Right lobe of liver (tissue), 6 donors: ENCODE measurements at places on chromosomes 2 and 18. TPM values are rescaled to one million over a fixed set of nuclear protein-coding genes. Genes with fewer than 3 reads are reported as not detected.

TRIM43 gene
- total RNA-seq = not detected

ACMSD gene
- total RNA-seq = 38.3 TPM

SP100 gene
- total RNA-seq = 41.6 TPM

SNTG2 gene
- not detected for total RNA-seq

PTPRN gene
- total RNA-seq = not detected

PJVK gene
- total RNA-seq = 1.4 TPM

EFEMP1 gene
- 3.0 TPM for total RNA-seq

CCBE1 gene
- total RNA-seq = 3.1 TPM

BUB1 gene
- total RNA-seq = 0.60 TPM

ATG4B gene
- total RNA-seq = 34.1 TPM

DNA sequence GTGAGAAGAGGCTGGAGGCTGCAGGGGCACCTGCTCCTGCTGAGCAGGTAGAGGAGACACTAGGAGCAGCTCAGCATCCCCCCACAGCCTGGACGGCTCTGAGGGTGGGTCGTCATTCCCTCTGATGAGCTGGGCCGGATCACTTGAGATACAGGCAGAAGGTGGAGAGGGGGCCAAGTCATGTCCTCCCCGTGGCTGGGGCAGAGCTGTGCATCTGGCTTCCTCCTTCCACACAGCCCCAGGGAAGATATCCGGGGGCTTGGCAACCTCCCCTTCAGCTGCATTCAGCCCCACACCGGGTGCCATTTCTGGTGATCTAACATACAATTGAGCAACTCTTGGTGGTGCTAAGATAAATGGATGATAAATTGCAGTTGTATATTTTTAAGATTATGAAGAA, 236.9 kb downstream of the LDLRAD4 start:
- DNase-seq = no peak

DNA sequence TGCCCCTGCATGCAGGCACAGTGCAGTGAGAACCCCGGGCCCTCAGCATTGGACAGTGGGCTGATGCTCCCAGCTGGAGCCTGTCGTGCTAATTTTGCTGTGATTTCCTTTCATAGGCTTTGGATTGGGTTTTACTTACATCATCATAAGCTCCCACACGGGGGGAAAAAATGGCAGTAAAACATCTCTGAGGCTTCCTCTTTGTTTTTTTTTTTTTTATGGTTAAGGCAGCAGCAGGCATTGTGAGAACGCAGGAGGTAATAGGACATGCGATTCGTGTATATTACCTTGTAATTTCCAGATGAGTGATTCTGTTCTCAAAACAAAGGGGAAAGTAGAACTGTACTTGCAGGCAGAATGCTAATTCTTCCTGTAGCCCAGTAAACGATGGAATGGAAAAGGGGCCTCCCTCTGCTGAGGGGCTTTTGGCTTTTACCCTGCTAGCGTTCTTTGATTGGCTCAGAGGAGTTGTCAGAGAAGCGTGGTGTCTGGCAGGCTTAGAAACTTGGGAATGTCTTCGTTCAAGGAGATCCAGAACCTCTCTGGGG, 89.7 kb downstream of the NPAS2 start:
- no peak for DNase-seq

DNA sequence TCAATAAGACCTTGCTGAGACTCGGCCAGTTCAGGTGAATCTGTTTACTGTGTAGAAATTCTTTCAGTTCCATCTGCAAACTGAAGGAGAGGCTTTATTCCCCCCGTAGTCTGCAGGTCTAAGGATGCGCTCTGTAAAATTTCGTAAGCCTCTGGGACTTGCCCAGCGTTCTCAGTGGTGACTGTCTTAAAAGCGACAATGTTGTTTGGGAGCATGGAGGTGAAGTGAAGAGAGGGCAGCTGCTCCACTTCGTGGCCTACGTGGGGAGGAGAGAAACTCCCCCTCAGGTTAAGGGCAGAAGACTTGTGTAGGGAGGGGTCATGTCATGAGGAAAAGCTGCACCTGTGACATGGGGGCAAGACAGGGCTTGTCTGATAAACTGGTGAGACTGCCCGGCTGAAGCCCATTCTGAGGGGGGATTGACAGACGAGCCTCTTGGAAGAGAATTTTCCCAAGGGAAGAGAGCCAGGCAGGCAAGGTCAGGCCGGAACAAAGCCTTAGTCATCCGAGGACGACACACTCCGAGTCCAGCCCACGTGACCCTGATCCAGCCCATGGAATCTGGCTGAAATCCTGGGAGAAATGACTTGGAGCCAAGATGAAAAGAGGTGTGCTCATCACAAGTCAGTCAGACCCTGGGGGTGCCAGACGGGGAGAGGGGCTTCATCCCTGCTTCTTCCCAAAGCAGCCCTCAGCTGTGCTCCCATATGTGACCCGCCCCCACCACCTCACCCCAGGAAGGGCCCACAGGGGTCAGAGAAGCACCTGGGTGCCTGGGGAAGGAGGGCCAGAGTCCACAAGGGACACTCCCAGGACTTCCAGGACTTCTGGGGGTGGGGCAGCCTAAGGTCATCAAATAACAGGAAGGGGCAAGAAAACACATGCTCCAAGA, 88.5 kb upstream of the SH3BP4 start:
- DNase-seq = peak; percentile 79

DNA sequence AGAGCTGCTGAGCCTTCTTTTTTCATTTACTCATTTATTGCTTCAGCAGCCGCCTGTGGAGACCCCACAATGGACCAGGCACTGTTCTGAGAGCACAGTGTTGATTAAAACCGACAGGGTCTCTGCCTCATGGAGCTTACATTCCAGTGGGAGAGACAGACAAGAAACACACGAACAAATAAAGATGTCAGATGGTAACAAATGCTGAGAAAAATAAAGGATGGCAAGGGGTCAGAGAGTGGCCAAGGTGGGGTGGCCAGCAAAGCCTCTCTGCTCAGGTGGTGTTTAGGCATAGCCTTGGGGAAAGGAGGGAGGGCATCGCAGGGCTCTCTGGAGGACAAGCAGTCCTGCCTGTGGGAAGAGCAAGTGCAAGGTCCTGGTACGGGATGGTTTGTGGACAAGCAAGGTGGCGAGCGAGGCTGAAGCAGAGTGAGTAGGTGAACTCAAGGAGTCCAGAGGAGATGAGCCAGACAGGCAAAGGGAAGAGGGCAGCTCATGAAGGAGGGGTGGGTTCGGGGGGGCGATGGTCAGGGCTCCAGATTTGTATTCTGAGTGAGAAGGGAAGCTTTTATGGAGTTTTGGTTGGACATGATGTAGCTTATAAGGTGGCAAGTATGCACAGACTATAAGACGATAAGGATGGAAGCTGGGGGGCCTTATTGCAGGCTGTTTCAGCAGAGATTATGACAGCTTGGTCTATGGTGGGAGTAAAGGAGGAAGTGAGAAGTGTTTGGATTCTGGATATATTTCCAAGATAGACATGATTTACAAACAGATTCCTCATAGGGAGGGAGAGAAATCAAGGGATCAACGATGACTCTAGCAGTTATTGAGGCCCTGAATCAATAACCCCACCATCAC, 8.8 kb upstream of the ITGB6 start:
- no peak for DNase-seq

- DNase-seq = no peak
Observed at GRCh38 chr18:75207310-75208154, 1.4 kb downstream of the PTGR3 start.

DNA sequence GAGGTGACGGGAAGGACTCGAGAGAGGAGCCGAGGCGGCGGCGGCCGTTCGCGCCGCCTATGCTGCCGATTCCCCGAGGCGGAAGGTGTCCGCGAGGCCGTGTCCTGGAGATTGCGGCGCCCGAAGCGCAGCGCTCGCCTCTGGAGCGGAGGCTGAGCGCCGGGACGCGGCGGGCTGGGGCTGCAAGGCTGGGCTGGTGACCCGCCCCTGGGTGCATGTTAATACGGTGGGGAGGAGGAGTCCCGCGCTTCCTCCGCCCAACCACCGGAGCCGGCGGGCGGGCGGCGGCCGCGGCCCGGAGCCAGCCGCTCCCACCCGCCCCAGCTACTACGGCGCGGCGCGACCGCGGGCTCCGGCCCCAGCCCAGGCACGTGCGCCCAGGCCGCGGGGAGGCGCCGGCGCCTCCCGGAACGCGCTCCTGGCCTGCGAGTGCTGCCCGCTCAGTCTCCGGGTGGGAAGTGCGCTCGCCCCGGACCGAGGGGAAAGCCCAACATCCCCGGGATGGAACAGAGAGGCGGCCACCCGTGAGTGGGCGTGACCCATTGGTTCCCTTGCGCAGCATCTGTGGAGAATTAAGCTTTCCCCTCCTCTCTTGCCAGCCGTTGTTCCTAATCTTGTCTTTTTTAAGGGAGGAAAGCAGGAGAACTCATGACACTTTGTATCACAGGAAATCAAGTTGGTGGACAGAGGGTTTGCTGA, at the start of gene DLGAP1:
DLGAP1 (minus strand) TSS at position 195 of the 699 bp plus-strand sequence.
- peak; percentile 41 for DNase-seq

DNA sequence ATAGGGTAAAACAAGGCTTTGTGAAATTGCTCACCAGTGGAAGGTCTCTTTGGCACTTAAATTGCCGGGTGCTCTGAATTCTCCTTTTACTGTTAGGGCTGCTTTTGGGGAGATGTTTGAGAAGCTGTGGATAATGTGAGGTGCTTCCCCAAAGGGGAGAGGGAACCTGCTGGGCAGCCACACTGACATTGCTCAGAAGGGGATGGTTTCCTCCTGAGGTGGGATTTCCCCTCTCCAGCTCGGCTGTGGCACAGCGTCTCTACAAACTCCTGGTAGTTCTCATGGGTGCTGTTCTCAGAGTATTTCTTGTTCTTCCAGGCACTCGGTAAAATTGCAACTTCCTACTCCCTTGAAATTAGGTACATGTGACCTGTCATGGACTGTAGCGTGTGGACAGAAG, 124.2 kb downstream of the LPIN1 start:
- no peak for DNase-seq

GRCh38 chr2:95552911-95553310, 38.9 kb upstream of the TRIM43 start:
- peak; percentile 52 for DNase-seq

GRCh38 chr2:190785334-190785733, 95.3 kb upstream of the GLS start:
- no peak for DNase-seq

GRCh38 chr2:177400337-177400923, 7.9 kb downstream of the AGPS start:
- no peak for DNase-seq

GRCh38 chr2:232235716-232236115, 142.8 kb upstream of the ALPP start:
- no peak for DNase-seq

- no peak for DNase-seq
Observed at GRCh38 chr2:38794235-38794946, 16.4 kb downstream of the GEMIN6 start.

DNA sequence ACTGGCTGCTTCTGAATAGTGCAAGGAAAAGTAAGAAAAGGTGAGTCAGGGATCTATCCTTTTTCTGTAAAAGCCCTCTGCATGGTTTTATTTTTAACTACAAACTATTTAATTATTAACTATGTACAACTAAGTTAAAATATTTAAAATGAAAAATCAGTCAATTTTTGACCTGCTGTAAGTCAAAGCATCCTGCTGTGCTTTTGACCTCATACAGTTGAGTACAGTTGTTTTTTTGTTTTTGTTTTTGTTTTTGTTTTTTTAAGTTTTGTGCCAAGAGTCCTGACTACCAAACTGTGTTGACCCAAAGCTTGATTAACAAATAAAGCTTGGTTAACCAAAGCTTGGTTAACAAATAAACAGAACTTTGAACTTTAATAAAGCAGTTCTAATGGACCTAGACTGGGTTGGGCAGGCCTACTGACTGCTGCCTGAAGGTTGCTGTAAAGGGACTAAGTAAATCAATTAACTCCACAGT, at the start of gene ACMSD:
ACMSD (plus strand) TSS at position 474 of the 478 bp plus-strand sequence. CDS start 67 bp downstream, outside the sequence.
- peak; percentile 39 for DNase-seq

- no peak for DNase-seq
Observed at GRCh38 chr2:57776916-57777315, 269.7 kb upstream of the VRK2 start.

DNA sequence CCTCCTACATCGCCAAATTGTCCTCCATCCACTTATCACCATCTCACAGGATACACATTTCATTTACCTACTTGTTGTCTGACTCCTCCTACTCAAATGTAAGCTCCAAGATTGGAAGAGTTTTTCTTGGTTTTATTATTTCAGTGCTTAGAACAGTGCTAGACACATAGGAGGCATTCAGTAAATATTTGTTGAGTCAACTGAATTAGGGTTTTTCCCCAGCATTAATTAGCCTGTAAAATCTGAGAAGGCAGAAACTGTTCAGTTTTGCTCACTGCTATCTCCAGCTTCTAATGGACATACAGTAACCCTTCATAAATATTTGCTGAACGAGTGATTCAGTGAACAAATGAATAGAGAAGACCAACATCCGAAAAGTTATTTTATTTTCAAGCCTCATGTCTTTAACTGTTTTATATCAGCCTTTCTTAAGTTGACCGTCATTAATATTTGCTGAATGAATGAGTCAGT, 800 bp downstream of the TTC21B start:
- DNase-seq = no peak

DNA sequence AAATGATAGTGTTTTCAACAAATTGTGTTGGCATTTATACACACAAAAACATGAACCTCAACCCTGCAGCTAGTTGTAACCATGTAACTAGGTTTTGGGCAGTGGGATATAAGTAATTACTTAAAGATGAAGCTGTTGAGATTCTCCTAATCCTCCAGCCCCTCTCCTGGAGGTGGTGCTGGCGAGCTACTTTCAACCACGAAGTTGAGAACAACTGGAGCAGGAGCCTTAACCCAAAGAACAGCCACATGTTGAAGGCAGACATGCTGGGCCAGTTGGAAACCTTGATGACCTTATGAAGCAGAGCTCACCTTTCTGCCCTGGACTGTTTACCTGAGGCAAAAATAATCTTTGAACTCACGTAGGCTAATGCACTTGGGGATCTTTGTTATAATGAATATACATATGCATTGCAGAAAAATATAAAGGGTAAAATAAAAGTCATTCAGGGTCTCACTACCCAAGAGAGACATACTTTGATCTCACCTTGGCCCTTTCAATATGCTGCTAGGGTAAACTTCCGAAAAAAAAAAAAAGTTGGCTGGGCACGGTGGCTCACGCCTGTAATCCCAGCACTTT, 89.6 kb upstream of the NPAS2 start:
- DNase-seq = peak; percentile 74

DNA sequence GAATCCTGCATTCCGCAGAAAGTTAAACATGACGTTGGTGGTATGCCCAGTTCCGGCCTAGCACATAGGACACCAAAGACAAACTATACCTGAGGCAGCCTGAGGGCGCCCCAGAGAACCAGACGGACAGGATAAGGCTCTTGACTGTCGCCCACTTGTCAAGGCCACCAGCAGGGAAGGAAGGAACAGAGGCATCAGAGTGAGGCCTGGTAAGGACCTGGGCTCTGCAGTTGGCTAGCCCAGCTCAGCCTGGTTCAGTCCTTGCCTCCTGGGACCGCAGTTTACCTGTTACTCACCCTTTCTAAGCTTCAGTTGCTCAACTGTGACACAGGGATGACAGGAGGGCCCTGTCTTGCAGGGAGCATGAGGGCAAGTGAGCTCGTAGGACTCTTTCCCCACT, 82.1 kb downstream of the ACTR2 start:
- DNase-seq = no peak

- no peak for DNase-seq
Observed at GRCh38 chr2:12212841-12213597, 466.6 kb downstream of the LPIN1 start.

- DNase-seq = no peak
Observed at GRCh38 chr2:222506230-222506935, 82.0 kb downstream of the SGPP2 start.

GRCh38 chr2:45821558-45822271, 170.2 kb downstream of the PRKCE start:
- DNase-seq = peak; percentile 69
